ENCODE measurements at places on chromosomes 12 and 14. TPM values are rescaled to one million over a fixed set of nuclear protein-coding genes. Genes with fewer than 3 reads are reported as not detected.
A peak's percentile ranks its signal among the peaks of the same experiment; 100 is the strongest.

Gene GZMB
- total RNA-seq: not detected

GRCh38 chr12:49885663-49886461, 17.8 kb downstream of the FAIM2 start:
- no peak for DNase-seq

GRCh38 chr14:98612434-98613200, 659.4 kb downstream of the BCL11B start:
- DNase-seq: no peak

Gene RNF212B
- total RNA-seq: not detected

DNA sequence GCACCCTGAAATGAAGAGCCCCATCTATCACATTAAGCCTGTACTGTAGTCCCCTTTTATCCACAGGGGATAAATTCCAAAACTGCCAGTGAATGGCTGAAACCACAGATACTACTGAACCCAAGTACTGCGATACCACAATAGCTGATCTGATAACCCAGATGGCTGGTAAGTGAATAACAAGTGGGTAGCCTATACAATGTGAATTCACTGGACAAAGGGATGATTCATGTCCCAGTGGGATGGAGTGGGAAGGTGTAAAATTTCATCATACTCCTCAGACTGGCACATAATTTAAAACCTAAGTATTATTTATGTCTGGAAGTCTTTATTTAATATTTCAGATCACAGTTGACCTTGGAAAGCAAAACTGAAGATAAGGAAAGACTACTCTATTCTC, 201.3 kb downstream of the GPHN start:
- DNase-seq: peak; percentile 75

- no peak for DNase-seq
These were observed 113.1 kb downstream of the TRAFD1 start for GRCh38 chr12:112238441-112238840.

GRCh38 chr12:25592725-25593495, 39.8 kb upstream of the LMNTD1 start:
- no peak for DNase-seq

Gene GXYLT1
- 19.8 TPM for total RNA-seq

Gene PRIMA1
- not detected for total RNA-seq

DNA sequence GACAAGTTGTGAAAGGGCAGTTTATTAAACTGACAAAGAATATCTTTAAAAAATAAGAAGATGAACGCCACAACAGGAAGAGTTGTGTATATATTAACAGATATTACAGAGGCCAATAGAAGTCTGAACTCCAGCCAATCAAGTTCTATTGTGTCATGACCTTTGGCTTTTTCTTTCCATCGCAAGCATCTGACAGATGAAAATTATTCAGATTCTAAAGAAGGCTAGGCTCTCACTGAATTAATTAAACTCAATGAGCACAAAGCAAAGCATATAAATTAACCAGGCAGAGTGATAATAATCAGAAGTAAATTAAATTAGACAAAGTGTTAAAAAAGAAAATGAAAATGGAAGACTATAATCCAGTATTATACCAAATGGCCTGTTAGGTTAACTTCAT, 62.0 kb upstream of the PYGL start:
- DNase-seq: no peak

- DNase-seq: peak; percentile 29
These were observed 8.0 kb downstream of the PTPN21 start for GRCh38 chr14:88546621-88547385.

Gene PLEKHG7
- total RNA-seq: not detected

Gene RD3L
- not detected for total RNA-seq

Gene TRPV4
- total RNA-seq: not detected

Gene CCT2
- total RNA-seq: 338 TPM

Gene STXBP6
- 40.2 TPM for total RNA-seq

DNA sequence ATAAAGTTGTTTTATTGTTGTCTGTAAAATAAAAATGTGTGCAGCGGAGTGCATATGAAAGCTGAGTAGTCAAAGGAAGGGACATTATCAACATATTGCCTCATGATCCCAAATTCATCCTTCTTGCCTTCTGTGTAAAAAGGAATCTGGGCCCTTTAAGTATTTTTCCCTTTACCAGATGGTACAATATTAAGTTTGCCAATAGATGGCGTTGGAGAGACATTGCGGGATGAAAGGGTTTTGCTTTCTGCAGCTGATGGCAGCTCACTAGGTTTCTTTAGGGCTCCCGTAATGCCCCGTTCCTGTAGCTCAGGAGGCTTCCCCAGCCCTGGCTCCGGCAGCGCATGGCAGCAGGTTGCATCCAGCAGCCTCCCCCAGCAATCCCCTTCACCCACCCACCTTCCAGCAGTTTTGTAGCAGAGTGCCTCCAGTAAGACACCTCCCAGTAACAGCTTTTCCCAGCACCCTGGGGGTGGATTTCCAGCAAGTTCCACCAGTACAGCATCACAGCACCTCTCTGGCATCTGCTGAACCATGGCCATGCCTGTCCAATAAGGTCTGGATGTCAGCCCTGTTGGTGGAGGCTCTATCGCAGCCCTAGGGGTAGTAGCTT, 354.4 kb downstream of the MED13L start:
- no peak for DNase-seq

Measured in LHCN-M2 (cell line).